ENCODE measurements at places on chromosomes 12 and 14. TPM values are rescaled to one million over a fixed set of nuclear protein-coding genes. Genes with fewer than 3 reads are reported as not detected.
A peak's percentile ranks its signal among the peaks of the same experiment; 100 is the strongest.

- DNase-seq = no peak
Observed at GRCh38 chr12:54562750-54563356, 13.5 kb downstream of the PDE1B start.

The KIF21A gene
- total RNA-seq = 30.5 TPM

GRCh38 chr14:24279301-24280186 lies 8.1 kb upstream of the RABGGTA start:
- peak; percentile 77 for DNase-seq

DNA sequence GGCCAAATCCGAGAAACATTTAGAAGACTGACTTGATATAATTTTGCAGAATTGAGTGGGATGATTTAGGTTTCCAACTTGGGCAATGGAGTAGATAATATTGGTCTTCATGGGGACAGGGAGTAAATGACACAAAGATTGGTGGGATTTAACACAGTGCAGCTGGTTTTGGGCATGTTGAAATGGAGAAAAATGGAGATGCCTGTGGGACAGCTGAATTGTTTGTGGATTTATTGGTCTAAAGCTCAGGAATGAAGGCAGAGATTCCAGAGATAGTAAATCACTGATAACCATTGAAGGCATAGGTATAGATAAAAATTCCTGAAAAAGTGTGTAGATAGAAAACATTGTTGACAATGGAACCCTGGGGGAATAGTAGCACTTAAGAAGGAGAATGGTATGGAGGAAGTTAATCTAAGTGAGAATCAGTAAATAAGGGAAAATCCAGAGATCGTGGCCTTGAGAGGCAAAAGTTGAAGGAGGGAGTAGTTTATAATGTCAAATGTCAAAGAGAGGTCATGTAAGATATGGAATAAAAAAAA lies 120.9 kb upstream of the ATP2B1 start:
- DNase-seq = no peak

DNA sequence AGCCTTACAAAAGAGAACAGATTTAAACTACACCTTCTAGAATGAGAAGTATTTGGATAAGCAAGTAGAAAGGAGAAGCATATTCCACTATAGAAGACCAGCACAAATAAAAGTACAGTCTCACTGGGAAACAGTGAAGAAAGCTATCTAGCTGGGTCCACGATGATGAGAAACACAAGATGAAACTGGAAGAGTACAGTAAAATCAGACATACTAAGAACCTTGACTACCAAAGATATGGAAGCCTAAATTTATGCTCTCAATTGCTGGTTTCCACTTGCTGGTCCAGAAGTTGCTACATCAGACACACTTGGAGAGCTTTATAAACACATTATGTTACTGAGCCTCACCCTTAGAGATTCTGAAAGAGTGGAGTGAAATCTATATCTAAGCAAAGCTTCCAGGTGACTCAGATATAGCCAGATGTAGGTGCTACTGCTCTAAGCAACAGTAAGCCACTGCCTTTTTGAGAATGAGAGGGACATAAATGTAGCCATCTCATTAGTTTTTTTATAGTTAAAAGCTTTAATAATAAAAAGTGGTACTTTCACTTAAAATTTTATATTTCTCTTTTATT lies 96.3 kb upstream of the BBS10 start:
- no peak for DNase-seq

DNA sequence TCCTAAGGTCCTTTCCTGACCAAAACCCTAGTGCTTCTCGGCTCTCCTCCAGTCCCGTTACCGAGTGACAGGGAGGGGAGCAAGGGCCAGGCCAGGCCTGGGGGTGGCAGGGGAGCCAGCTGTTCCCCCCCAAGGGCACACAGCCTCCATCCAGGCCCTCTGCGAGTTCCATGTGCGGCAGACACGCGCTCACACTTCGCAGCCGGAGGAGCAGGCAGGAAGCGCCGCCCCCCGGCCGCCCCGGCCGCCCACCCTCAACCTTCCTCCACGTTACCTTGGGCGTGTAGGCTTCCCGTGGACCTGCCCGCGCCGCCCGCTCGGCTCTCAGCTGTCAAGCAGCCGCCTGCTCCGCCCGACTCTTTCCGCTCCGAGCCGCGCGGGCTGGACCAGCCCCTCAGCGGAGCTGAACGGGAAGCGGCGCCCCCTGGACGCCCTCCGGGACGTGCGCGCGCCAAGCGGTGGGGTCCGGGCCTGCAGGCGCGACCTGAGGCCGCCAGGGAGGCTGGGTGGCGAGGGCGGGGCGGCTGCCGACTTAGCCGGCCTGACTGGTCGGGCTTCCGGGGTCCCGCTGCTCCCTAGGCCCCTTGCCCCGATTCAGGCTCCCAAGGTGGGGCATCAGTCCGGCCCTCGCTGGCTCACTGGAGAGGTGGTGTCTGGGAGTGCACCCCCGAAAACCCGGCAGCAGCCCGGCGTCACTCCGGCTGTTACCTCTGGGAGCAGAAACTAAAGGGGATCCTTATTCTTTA lies at the start of gene CRACR2A:
Gene CRACR2A, minus strand, starts transcription at position 369 of the 746 bp plus-strand sequence. CDS start 56,110 bp downstream, outside the sequence.
- peak; percentile 89 for DNase-seq

Data from activated CD4-positive, alpha-beta memory T cell treated with anti-CD3 and anti-CD28 coated beads for 36 hours (primary cell).